ENCODE measurements at places on chromosomes 3 and 15.

DNA sequence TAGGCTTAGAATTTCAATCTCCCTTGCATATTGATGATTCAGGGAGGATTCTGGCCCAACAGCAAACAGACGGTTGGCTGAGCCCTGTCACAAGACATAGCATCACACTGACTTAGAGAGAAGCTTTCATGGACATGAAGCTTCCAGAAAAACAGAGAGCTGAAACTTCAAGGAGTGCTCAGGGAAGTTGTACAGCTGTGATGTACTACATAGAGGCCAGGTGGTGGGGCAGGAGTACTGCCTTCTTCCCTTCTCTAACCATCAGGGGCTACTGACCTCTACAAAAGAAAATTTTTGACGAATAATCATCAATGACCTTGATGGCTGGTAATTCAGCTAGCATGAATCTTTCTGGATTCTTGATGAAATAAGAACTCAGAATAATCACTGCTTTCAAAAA, 378.5 kb downstream of the ERC2 start:
- no peak for DNase-seq

GRCh38 chr15:42137461-42138261, 18.8 kb downstream of the PLA2G4F start:
- DNase-seq = no peak

DNA sequence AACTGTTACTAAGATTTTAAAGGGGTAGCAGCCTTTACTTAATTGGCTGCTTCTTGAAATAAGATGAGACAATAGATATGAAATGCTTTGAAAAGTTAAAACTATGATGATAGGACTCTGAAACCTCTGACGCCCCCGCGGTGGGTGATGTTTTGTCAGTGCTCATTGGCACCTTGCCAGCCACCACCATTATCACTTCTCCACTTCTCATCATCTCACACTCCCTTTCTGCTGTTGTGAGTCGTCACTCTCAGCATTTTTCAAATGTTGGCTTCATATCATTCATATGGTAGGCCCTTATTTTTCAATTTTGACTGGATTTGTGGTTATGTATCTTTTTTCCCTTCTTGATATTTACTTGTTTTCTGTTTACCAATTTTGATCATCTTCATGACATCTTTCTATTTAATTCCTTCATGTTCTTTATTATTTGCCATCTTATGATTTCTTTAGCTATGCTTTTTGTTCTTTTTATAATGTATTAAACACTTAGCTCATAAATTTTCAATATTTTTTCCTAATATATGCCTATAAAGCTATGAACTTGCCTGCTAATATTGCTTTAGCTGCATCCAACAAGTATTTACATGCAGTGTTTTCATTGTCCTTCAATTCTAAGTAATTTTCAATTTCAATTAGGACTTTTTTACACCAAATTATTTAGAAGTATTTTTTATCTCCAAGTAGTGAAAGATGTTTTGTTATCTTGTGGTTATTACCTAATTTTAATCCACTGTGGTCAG, 30.3 kb upstream of the SKOR1 start:
- DNase-seq = peak; percentile 67

GRCh38 chr3:45017821-45018220, 8.3 kb upstream of the CLEC3B start:
- no peak for DNase-seq

GRCh38 chr3:56783644-56784447, 17.9 kb downstream of the ARHGEF3 start:
- peak; percentile 73 for DNase-seq

- no peak for DNase-seq
Measured at GRCh38 chr15:98528046-98528725, 120.2 kb upstream of the IGF1R start.

GRCh38 chr3:9754678-9755077, 4.9 kb downstream of the OGG1 start:
- DNase-seq = no peak

GRCh38 chr3:62497156-62497555, 123.8 kb upstream of the FEZF2 start:
- DNase-seq = no peak

DNA sequence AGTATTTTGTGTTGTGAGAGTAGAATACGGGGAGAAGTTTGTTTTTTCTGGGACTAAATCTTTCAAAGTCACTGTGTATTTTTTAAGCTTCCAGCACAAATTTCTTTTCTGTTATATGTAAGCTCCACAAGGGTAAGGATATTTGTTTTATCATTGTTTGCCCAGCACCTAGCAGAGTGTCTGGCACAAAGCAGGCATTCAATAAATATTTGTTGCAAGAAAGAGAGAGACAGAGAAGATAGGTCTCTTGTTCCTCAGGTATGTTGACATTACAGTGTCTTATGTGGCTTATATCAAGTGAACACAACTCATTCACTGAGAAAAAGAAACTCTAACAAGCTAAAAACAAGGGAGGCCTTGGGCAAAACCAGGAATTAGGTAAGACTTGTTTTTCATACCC, 26.6 kb upstream of the FNDC3B start:
- no peak for DNase-seq

- no peak for DNase-seq
Measured at GRCh38 chr15:90561344-90562244, 31.9 kb downstream of the CRTC3 start.

DNA sequence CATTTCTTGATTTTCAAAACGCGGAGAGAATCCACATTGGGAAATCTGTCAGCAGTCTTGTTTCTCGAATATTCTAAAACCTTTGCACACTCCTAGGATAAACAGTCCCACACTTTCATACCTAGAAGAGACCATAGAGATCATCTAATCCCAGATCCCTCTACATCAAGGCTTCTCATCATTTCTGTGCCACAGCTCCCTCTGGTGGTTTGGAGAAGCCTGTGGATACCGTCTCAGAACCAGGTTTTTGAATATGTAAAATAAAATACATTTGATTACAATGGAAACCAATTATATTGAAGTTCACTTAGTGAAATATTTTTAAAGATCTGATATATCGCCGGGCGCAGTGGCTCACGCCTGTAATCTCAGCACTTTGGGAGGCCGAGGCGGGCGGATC, 211.9 kb upstream of the GOLGA6L4 start:
- DNase-seq = no peak

DNA sequence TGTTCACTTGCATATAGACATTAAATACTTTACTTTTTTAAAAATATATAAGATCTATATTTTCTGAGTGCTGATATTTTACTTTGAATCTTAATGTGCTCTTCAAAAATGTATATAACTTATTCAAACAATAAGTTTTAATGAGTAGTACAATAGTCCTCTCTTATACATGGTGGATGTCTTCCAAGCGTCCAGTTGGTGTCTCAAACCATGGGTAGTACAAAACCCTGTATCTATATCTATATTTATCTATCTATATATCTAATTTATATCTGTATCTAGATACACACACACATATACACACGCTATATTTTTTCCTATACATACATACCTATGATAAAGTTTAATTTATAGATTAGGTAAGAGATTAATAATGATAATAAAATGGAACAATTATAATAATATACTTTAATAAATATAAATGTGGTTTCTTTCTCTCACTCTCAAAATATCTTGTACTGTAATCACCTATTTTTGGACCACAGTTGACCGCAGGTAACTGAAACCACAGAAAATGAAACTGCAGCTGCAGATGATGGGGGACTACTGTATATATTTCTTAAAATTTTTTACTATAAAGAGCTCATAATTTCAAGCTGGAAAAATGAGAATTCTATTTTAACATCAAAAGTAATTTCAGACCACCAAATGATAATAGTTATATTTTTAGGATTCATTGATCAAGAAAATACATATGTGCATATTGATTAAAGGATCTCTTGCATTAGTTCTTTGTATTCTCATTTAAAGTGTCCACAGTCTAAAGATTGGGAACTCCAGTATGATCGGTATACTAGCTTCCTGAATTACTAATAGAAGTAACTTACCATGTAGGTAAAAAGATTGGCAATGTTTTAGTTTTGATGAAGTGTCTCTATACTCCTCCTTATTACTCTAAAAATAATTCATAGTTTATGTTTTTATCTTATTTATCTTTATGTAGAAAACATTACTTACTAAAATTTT, 215.1 kb upstream of the MLF1 start:
- DNase-seq = no peak

DNA sequence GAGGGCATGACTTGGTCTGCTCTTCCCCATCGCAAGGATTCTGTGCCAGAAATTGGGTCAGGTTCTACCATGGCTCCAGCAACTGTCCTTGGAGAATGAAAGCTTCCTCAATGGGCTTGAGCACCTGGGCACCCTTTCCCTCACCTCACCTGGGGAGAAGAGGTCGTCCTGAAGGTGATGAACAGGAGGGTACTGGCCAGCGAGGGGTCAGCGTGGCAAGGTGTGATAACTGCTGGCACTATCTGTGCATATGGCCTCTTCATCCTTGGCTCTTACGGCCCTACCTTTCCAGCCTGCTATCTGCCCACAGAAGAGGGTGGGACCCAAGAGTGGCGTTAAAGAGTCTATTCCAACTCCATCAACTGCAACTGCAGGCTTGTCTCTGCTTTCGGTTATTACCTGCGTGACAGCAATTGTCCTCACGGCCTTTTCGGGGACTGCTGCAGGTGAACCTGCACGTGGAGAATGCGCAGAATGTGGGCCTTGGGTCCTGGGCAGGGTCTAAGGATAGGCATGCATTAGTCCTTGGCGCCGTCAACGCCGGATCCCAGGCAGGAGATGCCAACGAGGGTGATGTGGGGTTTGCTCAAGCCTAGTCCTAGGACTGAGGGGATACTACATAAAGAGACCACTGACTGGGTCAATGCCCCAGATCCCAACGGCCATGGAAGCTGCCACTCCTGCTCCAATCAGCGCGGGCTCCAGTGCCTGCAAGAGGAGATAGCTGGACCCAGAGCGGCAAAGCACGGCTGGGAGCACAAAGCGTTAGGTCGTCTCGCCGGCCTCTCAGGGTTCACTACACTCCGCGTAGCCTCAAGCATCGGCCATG, 625 bp upstream of the RBM15B start:
- no peak for DNase-seq

GRCh38 chr3:178597371-178597770, 61.1 kb downstream of the KCNMB2 start:
- DNase-seq = no peak

DNA sequence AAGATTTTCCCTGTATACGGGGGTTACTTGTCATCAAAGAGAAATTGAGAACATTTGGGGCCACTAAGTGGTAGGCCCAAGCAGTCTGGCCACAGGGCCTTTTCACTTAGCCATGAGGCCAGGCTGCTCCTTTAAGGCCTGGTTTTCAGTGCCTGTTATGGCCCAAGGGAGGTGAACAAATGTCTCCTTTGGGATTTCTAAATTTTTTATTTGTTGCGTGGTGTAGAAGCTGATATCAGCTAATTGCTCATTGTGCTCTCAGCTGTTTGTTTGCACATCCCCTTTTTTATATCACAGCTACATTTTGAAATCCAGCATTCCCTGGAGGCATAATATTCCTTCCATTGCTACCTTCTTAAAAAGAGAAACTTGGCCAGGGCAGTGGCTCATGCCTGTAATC, 48.5 kb downstream of the RLBP1 start:
- no peak for DNase-seq

DNA sequence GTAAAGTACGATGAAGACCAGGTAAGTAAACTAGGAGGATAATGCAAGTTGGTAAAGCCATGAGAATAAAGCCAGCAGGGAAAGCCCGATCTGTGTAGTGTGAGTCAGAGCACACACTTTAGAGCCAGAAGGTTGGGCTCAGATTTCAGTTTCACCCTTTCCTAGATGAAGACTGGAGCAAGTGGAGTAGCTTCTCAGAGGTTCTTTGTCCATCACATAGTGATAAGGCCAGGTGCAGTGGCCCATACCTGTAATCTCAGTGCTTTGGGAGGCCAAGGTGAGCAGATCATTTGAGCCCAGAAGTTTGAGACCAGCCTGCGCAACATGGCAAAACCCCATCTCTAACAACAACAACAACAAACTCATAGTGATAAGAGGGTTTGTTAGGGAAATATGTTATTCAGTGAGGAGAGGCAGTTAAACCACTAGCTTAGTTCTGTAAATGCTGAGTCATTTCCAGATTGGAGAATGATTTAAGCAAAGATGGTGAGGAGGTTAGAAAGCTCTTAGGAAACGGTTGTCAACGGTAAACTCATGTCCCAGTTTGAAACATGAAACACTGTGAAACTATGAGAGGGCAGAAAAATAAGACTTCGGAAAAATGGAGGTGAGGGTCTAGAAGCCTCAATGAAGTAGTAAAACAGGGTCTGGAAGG, 39.0 kb downstream of the IL12A start:
- peak; percentile 15 for DNase-seq

DNA sequence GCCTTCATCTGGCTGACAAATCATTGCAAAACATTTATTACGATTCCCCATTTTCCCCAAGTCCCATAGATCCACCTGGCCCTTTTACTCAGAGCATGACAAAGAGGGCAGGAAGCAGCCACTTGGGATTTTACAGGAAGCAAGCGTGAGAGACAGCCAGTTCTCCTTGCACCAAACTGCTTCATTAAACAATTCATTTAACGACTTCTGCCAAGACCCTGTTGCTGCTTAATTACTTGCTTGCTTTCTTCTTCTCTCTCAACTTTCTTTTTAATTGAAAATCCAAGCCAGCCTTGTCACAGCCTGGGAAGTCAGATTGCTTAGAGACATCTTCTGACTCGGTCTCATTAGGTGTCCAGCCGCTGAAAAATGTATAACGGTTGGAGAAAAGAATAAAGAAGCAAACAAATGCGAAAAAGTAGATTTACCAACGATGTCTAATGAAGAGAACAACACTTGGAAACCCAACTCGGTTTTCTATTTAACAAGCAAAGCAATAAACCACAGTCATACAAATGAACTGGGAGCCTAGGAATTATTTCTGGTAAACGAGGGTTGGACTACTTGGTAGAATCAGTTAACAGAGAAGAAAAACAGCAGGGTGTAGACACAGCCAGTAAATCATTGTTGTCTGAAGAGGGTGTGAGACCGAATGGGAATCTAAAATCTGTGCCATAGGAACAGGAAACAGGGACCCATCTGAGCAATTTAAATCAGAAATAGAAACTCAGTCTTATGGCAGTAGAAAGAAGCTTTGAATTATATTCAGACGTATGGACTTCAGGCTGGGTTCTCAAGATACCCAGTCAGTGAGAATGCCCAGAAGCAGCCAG, 298.3 kb downstream of the LRRC3B start:
- no peak for DNase-seq

GRCh38 chr3:171744158-171744741, 66.0 kb downstream of the PLD1 start:
- DNase-seq = no peak

- peak; percentile 39 for DNase-seq
Measured at GRCh38 chr15:65887565-65887964, 18.3 kb downstream of the RAB11A start.

All from stimulated activated CD4-positive, alpha-beta T cell treated with anti-CD3 and anti-CD28 coated beads, Interleukin-1b, Interleukin-23, amount 100 ng/mL, for 48 hours (primary cell).